ENCODE measurements at places on chromosomes 1 and 21. TPM values are rescaled to one million over a fixed set of nuclear protein-coding genes. Genes with fewer than 3 reads are reported as not detected.

DNA sequence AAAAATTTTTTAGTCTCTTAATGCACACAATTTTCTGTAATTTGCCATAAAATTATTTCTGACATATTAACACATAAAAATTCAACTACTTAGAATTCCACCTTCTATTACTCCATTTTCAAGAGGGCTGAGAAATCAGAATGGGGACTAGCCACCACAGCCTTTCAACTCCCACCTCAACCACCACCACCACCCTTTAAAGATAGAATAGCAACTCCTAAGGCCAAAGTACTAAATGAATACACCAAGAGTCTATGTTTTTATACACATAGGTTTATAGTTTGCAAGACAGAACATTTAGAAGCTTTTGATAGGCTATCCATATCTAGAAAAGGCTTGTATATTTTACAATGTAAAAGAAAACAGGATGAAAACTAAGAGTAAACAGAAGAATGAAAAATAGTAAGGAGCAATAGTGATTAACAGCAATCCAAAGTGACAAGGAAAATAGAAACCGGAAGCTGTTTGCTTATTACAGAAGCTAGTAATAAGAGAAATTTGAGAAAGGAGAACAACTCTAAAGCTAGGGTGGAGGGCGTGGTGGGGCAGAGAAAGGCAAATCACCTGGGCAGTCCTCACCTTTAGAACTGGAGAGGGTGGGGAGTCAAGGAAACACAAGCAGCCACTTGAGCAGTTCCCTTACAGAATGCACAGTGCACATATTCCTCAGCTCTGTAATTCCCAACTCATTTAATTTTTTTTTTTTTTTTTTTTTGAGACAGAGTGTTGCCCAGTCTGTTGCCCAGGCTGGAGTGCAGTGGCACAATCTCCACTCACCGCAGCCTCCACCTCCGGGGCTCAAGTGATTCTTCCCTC lies 27.7 kb downstream of the EPS15 start:
- no peak for DNase-seq

- DNase-seq = no peak
Measured at GRCh38 chr1:86648255-86648654, 56.1 kb upstream of the SH3GLB1 start.

GRCh38 chr1:199735660-199736059 lies 291.9 kb upstream of the NR5A2 start:
- no peak for DNase-seq

GRCh38 chr1:61956016-61956645 lies 213.9 kb downstream of the PATJ start:
- no peak for DNase-seq

DNA sequence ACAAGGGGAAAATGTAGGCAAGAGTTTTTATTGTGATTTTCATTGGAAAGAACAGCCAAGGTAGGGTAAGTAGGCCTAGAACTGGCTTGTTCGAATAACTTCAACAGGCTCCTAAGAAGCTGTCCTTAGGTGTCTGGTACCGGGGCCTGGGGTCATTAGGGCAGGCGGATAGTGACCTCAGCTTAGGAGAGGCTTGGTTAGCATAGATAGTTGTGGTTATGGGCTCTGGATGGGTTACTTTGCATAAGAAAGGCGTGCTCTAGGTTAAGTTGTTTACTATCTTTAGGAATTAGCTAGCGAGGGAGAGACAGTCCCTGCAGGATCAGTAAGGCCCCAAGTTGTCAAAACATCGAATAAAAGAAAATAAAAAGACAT lies 20.7 kb upstream of the HPCAL4 start:
- DNase-seq = no peak

DNA sequence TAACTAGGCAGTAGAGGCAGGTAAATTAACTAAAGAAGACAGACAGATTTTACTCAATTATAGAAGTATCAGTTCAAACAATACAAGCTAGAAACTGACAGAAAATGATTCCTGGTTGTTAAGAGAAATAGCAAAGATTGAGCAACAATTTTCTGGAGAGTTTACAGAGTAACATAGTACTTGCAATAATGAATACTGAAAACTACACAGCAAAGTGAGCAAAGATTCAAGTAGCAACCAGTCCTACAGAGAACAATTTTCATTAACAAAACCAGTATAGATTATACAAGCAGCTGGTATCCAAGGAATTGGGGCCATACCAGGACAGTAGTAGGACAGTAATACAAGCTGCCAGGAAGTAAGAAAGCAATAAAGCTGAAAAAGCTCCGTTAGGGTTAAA lies 37.6 kb downstream of the EYA3 start:
- DNase-seq = no peak

DNA sequence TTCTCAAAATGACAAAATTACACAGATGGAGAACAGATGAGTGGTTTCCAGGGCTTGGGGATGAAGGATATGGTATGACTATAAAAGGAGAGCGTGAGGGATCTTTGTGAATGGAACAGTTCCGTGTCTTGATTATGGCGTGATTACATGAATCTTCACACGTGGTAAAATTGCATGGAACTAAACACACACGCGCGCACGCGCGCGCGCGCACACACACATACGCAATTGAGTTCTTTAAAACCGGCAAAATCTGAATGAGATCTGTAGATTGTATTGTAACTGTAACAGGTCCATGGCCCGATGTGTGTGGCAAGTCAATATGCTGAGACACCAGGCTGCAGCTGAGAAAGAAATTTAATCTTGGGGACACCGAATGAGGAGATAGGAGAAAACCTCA lies 11.1 kb upstream of the LRRN2 start:
- DNase-seq = no peak

- DNase-seq = peak; percentile 49
Measured at GRCh38 chr1:54287176-54287650, 87.2 kb downstream of the MRPL37 start.

Gene KRTAP13-1
- total RNA-seq = not detected

GRCh38 chr1:165501970-165502348 lies 41.8 kb upstream of the LRRC52 start:
- no peak for DNase-seq

Gene VAV3
- total RNA-seq = 19.5 TPM

Gene RGS13
- not detected for total RNA-seq

Gene DMRTA2
- not detected for total RNA-seq

DNA sequence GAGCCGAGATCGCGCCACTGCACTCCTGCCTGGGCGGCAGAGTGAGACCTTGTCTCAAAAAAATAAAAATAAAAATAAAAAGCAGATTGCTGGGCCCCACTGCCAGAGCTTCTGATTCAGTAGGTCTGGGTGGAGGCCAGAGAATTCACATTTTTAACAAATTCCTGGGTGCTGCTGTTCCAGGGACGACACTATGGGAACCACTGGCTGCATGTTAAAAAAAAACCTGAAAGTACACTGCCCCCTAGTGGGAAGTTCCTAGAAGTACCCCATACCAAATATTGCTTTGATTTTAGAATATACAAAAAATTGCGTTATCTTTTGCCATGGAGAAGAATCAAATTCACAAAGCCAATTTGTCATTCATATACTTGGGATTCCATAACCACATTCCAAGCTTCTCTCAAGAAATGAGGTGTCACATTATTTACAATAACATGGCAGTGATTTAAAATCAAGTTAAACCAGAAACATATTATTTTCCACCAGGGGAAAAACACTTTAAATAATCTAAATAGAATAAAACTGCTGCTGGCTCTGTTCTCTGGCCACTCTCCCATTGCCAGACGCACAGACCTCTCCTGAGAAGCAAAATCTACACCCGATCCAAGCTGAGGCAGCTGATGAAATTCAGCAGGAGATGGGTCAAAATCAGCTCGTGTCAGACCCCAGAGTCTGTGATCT lies 27.4 kb downstream of the SYF2 start:
- DNase-seq = peak; percentile 41

DNA sequence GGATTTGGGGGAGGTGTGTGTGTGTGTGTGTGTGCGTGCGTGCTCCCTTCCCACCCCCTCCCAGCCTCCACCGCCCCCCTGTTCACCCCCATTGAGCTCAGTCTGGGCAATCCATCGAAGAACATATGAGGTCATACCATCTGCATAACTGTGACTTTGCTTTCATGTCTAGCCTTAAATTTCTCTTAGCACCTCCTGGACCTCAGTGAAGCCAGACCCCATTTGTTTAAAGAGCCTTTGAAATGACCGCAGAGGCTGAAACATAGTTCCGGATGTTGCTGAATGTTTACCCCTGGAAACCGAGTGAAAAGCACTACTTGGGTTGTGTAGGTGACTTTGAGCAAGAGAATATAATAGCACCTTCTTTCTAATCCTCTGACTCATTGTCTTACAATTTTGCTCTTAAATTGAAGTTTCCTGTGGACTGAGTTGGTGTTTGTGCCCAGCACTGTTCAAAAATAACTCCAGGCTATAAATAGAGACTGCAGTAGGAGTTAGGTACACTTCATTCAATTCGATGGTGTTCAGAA lies 75.4 kb downstream of the UBE4B start:
- DNase-seq = peak; percentile 38

Gene KRTAP19-3
- not detected for total RNA-seq

DNA sequence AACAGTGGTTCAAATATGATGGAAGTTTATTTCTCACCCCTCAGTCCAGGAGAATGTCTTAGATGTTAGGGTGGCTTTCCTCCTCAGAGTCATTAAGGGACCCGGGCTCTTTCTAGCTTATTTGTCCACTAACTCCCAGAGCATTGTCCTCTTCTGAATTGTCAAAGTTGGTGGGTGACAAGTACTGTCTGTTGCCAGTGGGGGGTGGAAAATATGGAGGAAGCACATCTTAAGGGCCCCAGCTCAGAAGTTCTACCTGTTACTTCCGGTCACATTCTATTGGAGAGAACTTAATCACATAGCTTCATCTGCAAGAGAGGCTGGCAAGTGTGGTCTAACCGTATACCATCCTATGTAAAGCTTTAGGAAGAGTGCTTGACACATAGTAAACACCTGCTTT lies 7.1 kb downstream of the CLIC4 start:
- no peak for DNase-seq

DNA sequence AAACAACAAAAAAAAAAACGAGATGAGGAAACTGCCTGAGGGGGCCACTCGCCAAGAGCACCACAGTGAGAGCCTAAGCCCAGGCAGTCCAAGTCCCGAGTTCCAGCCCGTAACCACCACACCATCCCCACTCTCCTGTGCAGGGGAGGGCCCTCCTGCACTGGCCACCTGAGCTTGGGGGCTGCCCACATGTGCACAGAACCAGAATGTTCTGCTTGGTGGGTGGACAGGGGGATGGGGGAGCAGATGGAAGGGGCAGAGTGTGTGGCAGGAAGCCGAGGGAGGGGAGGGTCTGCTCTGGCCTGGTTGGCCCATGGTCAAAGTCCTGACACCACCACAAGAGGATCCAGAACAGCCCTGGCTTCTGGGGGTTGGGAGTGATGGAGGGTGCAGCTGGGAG lies 17.6 kb downstream of the ADPRS start:
- no peak for DNase-seq

Gene AMY1B
- total RNA-seq = not detected

DNA sequence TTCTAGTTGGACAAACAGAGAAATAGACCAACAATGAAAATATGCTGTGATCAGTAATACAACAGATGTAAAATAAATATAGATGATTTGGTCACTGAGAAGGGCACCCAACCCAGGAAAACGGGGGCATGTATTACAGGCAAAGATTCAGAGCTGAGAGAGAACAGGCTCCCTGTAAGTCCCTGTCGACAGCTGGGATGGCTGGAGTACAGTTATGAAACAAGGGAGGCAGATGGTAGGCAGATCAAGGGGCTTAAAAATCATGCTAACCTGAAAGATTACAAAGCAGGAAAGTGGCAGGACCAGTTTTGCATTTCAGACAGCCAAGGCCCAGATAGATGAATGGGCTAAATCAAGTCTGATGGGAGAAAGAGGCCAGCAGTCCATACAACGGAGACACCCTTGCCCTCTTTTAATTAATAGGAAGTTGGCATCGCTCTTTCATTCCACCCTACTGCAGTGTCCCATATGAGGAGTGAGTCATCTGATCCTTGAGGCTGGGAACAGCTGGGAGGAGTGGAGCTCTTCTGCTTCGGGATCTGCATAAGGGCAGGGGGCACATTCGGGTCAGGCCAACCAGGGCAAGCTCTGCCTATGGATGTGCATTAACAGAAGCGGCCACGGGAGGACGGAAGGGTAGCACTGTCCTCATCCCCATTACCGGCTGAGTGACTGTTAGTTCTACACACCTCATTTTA lies 171.1 kb downstream of the DAB1 start:
- no peak for DNase-seq

GRCh38 chr21:32070676-32071330 lies 198.0 kb downstream of the HUNK start:
- no peak for DNase-seq

Gene ZSWIM5
- total RNA-seq = 25.1 TPM

Gene SPRR1B
- total RNA-seq = not detected

DNA sequence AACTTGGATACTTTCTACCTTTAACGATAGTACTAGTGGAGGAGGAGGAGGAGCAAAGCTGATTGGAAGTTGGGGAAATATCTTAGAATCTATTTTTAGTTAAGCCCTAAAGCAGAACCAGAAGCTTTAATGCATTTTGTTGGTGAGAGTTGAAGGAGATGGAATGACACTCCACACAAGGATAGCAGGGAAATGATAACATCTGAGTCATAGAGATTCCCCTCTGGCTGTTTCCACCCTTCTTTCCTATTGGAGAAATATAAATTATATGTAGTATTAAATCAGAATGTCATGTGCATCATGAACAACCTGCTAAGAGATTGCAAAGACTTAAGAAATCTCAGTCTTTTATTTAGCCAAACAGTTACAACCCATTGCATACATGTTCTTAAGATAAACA lies 1357.7 kb downstream of the NCAM2 start:
- no peak for DNase-seq

Gene UAP1
- total RNA-seq = 29.6 TPM

- DNase-seq = no peak
Measured at GRCh38 chr1:59593798-59594790, 220.7 kb upstream of the HOOK1 start.

DNA sequence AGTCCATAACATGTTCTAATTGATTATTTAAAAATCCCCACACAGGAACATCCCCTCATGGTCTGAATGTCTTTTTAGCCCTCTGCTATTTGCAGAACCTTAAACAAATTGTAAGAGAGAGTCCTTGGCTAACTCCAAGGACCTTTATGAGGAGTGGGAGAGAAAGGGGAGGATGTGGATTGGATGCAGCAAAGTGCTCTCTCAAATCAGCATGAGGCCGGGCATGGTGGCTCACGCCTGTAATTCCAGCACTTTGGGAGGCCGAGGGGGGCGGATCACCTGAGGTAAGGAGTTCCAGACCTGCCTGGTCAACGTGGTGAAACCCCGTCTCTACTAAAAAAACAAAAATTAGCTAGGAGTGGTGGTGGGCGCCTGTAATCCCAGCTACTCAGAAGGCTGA lies 154.8 kb downstream of the TGFB2 start:
- no peak for DNase-seq

All from cerebellum (tissue), 4 donors.